Caudate nucleus (tissue), 63 donors: ENCODE measurements at places on chromosomes 16 and 17.

DNA sequence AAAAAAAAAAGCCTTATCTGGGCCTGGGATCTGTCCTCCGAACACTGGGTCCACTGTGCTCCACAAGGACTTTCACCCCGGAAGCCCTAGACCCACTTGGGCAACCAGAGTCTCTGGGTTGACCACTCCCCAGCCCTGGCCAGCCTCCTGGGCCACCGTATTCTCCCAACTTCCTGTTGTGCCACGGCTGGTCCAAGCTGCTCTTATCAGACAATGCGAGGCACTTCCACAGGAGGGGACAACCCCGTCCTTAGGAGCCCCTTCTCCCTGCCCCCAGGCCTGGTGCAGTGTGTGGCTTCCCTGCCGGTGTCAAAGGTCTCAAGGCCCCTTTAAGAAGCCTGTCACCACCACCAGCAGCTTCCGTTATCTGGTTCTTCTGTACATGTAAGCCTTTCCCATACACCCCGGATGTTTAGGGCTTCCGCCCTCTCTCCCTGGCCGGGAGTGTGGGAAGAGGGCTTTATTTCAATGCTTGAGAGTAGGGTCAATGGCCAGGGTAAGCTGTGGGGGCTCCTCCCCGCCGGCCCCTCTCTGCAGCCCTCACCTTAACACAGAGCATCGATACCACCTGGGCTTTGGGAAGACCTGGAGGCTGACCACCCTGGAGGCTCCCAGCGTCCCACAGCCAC is 313.0 kb downstream of the SEC14L1 start:
- no peak for DNase-seq

DNA sequence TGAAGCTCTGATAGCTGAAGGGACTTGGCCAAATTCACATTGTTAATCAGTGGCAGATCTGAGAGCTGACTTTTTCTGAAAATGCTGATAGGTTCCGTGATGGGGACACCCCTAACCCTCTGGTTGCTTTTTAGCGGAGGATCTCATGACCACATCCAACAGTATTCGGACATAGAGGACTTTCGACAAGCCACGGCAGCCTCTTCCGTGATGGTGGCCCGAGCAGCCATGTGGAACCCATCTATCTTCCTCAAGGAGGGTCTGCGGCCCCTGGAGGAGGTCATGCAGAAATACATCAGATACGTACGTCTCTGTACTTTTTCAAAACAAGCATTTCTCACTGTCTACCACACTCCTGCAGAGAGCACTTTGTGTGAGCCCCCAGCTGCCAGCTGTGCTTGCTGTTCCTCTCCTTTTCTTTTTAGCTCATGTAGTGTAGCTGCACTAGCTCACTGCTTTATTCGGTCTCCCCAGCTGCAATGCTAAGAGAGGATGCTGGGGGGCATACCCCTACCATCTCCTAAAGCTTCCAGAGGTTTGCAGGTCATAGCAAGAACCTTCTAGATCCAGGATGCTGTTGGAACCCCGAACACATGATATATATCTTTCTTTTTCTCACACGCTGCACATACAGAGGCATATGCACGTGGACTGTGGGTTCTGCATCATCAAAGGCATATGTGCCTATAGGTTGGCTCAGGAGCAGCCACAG is 14.2 kb upstream of the NFATC3 start:
- no peak for DNase-seq

DNA sequence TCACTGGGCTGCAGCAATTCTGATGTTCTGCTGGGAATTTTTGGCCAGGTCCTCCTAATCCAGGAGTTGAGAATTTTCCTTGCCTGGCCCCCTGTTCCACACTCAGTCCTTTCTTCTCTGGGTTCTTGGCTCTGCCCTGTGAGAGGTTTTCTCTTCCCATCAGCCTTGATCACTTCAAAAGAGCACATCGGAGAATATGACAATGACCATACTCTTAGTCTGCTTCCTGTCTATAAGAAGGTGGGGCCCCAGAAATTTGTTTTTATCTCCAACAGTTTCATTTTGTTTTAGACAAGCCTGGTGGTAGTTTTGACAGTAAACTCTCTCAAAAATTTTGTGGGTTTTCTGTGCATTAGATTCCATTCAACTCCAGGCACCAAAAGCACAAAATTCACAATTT is 70.7 kb downstream of the C17orf67 start:
- DNase-seq, result no peak

GRCh38 chr17:78995022-78995760 is 14.4 kb downstream of the CANT1 start:
- DNase-seq, result no peak

DNA sequence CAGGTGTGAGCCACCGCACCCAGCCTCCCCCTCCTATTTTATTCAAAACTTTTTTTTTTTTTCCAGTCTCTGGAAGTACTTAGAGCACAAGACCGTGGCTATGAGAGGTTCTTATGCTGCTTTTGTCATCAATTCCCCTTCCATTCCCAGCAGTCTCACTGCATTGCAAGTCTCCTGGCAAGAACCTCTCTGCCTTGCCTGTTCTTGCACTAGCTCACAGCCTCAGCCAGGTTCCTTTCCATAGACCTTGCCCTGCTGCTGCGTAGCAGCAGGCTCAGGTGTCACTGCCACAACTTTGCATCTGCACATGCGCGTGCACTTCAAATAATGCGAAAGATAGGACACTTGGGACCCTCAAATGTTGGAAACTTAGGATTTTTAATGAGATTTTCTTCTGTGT is 15.6 kb downstream of the ATP6V0A1 start:
- no peak for DNase-seq
